ENCODE measurements at places on chromosomes 4 and X.
A peak's percentile ranks its signal among the peaks of the same experiment; 100 is the strongest.

DNA sequence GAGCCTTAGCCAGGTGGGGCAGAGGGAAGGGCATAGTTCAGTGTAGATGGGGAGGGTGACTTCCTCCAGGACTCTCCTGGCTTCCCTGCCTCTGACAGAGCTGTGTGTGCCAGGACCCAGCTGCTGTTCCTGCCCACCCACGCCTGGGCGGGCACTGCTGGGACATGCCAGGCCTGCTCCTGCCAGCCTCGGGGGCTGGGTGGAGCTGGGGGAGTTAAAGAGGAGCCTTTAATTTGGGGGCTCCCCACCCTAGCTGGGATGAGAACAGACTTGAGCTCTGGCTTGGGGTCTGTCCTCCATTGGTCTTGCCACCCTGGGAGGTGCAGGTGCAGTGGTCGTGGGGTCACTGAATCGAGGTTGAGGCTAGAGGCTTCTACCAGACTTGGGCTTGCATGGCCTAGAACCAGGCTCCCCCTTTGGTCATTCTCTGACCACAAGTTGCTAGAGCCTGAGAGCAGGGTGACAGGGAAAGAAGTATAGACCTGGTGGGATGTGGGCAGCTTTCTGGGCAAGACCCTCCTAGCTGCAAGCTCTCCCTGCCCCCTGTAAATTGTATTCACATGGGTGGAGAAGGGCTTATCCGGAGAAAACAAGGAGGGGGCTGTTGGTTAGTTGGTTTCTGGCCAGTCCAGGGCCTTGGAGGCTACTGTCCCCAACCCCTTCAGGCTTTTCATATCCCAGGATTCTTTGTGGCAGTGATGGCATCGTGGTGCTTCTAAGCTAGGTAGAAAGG, 5.7 kb downstream of the EFNB1 start:
- DNase-seq, result no peak

DNA sequence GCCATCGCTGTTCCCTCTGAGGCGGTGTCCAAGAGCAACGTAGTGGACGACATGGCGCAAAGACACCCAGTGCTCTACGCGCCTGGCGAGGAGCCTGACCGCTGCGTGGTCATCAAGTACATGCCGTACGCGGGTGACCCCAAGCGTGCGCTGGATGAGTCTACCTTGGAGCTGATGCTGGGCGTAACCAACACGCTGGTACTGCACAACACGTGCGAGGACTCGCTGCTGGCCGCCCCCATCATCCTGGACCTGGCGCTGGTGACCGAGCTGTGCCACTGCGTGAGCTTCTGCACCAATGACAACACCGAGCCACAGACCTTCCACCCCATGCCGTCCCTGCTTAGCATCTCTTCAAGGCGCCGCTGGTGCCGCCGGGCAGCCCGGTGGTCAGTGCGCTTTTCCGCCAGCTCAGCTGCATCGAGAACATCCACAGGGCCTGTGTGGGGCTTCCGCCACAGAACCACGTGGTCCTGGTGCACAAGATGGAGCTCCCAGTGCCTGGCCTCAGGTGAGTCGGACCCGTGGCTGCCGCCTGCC, 129.0 kb downstream of the ANAPC4 start:
- no peak for DNase-seq

DNA sequence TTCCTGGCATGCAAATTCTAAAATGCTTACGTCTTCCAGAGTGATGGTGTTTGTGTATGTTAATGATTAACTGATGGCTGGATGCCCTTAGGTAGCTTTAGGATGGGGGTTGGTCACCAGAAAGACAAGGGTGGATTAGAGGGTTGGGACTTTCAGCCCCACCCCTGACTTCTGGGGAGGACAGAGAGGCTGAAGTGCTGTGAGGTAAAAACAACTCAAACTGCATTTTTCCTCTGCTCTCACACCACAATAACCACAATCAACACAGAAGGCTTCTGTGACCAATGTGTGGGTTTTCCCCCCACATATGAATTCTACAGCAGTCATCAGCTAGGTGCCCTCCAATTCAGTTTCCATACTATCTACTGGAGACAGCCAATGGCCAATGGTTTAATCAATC, 18.7 kb upstream of the DDIT4L start:
- no peak for DNase-seq

GRCh38 chrX:102849396-102849795, 87.7 kb upstream of the RAB40AL start:
- DNase-seq, result no peak

GRCh38 chr4:136441629-136442282, 1090.5 kb downstream of the PCDH18 start:
- no peak for DNase-seq

DNA sequence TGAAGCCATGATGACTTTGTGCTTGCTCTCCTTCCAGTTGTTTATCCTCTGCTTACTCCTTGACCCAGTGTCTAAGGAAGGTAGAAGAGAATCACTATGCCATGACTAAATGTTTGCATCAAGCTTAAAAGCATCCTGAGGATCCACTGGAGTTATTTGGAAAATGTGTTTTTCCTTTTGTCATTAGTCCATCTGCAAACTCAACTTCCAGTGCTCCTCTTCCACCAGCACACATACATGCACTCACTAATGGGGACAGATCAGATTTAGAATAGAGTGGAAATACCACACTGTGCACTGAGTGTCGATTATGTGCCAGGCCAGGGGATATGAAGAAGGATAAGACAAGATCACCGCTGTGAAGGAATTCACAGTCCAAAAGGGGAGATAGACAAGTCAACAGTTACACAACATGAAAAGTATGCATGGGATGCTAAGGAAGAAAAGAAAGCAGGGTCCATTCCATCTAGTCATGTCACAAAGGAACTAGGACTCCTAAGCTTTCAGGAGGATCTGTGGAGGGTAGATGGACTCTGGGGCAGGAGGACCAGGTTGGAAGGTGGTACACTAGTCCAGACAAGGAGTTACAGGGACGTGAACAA, 1.9 kb downstream of the OCIAD2 start:
- no peak for DNase-seq

GRCh38 chrX:107293056-107293455, 86.6 kb downstream of the DNAAF6 start:
- DNase-seq, result no peak

DNA sequence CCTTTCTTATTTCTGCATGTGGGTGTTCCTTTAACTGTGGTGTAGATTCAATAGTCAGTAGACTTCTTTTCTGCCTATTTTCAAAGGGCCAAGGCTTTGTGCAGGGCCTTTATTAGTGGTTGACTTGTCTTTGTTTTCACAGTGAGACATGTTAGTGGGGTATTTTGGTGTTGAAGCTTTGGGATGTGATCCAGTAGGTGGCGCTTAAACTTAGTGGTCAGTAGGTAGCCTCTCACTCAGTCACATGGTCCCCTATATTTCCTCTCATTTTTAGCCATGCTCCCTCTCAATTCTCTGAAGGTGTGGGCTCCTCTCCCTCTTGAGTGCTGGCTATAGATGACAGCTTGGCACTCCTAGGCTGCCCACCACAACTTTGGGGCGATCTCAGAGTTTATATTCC, 23.4 kb upstream of the SLC10A7 start:
- no peak for DNase-seq

GRCh38 chrX:108735679-108736508, 469 bp downstream of the IRS4 start:
- no peak for DNase-seq

- no peak for DNase-seq
These were observed 762.4 kb downstream of the DMD start for GRCh38 chrX:32448945-32449344.

- DNase-seq, result no peak
These were observed 380.5 kb upstream of the RASGEF1B start for GRCh38 chr4:81852031-81852715.

DNA sequence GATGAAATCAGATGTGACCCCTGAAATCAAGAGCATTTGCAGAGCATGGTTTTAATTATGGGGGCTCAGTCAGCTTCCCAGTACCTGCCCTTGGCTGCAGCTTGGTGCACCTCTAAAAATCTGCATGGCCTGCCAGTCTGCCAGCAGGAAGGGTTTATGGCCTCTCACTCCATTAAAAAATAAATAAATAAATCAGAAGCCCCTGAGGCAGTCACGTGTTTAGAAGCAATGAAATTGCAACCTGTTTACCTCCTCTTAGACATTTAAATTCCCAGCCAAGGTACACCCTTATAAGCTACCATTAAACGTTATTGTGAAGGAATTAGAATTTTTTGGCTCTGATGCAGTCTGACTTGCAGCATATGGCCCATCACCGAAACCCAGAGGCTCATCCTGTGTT, 114.0 kb upstream of the LDB2 start:
- DNase-seq, result no peak

DNA sequence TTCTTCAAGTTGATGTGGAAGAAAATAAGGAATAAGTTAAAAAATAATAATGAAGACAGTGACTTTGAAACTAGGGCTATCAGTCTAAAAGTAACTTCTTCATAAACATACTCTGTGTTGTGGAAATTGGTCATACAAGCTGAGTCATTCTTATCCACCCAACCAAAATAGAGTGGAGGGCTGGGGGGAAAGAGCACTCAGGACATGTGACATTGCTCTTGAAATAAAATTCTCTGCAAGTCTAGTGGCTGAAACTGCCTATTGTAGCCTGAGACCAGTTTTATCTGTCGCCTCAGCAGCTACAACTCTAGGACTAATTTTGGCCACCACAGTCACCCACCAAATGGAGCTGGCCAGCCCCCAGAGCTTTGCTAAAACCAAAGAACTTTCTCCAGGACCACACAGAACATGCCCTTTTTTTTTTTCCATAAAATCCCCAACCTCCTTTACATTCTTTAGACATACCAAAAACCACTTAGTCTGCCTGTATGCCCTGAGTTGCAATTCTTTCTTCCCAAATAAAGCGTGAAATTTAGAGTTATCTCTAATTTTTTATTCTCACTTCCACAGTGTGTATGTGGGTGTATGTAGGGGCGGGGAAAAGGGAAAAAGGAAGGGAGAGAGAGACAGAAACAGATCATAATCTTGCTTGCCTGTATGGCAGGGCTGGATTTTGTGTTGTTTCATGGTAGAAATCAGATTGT, 23.0 kb upstream of the SLC25A4 start:
- no peak for DNase-seq

GRCh38 chr4:124804584-124804983, 92.1 kb upstream of the ANKRD50 start:
- no peak for DNase-seq

DNA sequence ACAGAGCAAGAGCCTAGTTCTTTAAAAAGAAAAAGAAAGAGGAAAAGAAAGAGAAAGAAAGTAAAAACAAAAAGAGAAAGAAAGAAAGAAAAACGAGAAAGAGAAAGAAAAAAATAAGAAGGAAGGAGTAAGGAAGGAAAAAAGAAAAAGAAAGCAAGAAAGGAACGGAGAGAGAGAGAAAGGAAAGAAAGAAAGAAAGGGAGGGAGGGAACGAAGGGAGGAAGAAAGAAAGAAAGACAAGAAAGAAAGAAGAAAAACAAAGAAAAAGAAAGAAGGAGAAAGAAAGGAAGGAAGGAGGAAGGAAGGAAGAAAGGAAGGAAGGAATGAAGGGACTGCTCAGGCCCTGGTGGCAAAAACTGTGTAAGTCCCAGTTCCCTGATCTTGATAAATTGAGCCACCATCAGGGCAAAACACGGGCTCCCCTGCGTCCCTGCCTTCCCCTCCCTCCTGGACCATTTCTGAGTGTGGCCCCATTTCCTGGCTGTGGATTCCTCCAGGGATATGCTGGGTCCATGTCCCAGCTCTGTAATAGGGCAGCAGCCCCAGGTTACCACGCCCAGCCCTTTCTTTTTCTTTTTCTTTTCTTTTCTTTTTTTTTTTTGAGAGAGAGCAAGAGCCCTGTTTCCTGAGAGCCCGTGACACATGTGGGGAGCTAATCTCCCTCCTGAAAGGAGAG, 44.8 kb downstream of the SHOX start:
- DNase-seq, result no peak

- DNase-seq, result no peak
These were observed 24.6 kb downstream of the VSIG4 start for GRCh38 chrX:66015152-66015831.

DNA sequence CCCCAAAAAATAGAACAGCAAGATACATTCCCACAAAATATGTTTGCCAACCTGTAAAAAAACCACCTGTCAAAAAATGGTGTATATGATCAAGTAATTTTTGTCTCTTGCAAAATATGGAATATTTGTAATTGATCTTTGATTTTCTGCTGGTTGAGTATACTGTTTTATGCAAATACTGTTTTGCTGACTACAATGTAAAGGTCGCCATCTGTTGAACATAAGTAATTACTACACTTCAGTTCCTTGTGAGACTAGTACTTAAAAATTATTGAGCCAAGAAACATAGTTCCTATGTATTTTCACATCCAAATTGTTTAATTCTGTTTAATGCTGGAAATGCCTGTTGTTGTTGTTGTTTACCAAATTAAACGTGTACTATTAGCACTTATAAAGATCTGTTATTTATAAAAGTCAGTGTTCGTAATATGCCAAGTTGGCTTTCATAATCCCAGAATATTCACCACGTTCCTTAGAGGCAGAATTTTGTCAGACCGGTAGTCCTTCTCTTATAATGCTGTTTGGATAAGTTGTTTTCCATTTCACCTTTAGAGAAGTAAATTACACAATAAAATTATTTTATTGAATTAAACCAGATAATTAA, 144.2 kb downstream of the PDLIM5 start:
- no peak for DNase-seq

GRCh38 chr4:105845559-105845958, 49.7 kb upstream of the NPNT start:
- DNase-seq, result no peak

- DNase-seq, result no peak
These were observed 123.7 kb downstream of the ANAPC4 start for GRCh38 chr4:25500626-25501316.

DNA sequence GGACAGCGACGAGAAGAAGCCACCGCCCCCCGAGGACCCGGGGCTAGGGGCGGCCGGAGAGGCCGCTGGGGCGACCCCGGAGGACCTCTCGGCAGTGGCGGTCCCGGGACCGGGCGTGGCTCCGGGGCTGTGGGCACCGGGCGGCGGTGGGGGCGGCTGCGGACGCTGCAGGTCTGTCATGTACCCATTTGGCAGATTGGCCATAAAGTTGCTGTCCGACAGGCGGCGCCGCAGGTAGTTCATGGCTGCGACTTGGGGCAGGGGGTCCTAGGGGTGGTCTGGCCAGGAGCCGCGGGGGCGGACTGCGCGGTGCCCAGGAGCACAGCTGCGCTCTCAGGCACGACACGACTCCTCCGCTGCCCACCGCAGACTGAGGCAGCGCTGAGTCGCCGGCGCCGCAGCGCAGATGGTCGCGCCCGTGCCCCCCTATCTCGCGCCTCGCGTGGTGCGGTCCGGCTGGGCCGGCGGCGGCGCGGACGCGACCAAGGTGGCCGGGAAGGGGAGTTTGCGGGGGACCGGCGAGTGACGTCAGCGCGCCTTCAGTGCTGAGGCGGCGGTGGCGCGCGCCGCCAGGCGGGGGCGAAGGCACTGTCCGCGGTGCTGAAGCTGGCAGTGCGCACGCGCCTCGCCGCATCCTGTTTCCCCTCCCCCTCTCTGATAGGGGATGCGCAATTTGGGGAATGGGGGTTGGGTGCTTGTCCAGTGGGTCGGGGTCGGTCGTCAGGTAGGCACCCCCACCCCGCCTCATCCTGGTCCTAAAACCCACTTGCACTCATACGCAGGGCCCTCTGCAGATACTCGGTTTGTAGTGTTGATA, at the start of gene SYN1:
Gene SYN1 (minus strand): TSS at position 372 of the 817 bp plus-strand sequence. CDS start 129 bp downstream, at position 243.
- DNase-seq, result peak; percentile 62

- no peak for DNase-seq
These were observed 74.2 kb downstream of the PPA2 start for GRCh38 chr4:105399532-105400161.

Measured in activated CD8-positive, alpha-beta memory T cell treated with anti-CD3 and anti-CD28 coated beads for 48 hours (primary cell).